Stimulated activated CD4-positive, alpha-beta T cell treated with anti-CD3 and anti-CD28 coated beads, TNF-alpha, amount 100 ng/mL, for 24 hours (primary cell): ENCODE measurements at places on chromosomes 1 and 21.

DNA sequence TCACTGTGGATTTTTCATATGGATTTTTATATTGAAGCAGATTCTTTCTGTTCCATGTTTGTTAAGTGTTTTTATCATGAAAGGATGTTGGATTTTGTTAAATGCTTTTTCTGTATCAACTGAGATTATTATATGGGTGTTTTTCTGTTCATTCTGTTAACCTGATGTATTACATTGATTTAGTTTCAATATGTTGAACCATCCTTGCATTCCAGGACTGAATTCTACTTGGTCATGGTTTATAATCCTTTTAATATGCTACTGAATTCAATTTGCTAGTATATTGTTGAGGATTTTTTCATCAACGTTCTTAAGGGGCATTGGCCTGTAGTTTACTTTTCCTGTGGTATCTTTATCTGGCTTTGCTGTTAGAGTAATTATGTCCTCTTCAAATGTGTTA, 55.8 kb downstream of the CCDC30 start:
- DNase-seq: no peak

DNA sequence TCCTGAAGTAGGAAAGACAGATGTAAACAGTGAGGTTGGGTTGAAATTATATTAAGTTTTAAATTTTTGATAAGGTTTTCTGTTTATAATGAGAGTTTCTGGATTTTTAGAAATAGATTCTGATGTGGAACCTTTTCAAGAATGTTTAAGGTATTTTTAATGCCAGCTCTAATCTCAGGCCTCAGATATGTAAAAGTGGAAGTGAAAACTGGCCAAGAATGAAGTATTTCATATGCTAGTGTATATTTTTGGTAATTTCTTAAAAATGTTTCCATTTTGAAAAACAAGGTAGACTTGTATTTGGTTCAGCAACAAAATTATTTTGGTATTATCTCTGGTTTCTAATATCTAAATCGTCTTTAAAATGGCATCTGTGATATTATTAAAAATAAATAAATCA, 14.4 kb downstream of the IFNAR1 start:
- no peak for DNase-seq

DNA sequence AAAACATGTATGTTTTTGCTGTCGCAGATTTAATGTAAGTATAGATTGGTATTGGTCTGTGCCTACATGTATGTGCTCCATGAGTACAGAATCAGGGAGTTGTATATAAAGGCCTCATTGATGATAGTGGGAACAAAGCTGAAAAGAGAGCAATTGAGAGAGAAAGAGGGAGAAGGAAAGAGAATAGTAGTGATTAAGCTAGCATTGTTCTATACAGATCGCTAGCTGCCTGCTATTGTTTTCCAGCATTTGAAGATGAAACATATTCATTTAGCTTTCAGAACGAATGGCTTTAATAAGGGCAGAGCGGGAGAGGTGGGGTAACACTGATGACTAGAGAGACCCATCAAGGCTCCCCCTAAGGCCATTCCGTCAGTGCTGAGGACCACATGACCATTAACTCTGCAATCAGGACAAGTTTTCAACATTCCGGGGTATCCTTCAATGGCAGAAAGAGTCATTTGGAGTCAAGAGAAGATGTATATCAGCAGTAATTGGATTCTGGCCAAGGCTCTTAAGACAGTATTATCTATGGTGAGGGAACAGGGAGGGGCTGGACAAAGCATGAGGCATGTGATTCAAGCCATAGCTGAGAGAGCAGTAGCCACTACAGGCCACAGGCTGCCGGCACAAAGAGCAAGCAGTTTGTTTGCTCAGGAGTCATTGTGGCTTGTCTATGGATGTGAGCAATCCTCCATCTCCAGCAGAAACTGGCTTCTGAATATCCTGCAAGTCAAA, 176.5 kb downstream of the PBX1 start:
- no peak for DNase-seq

DNA sequence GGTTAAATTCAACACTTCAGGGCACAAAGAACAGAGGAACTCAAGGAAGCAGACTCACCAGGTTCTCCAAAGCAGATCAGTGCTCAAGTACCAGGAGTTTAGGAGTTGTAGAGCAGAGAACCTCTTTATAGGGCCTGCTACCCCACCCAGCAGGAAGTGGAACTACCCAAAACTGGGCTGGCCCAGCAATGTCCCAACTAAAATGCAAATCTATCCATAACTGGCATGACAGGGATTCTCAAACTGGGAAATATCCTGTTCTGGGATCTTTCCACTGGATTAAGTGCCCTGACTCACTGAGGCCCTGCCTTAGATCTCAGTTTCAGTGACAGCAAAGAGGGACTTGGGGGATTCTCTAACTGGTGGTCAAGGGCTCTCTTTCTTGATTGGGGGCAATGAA, at the start of gene SPRR2E:
Gene SPRR2E (minus strand): TSS at position 101 of the 400 bp plus-strand sequence. CDS start 775 bp downstream, outside the sequence.
- no peak for DNase-seq

DNA sequence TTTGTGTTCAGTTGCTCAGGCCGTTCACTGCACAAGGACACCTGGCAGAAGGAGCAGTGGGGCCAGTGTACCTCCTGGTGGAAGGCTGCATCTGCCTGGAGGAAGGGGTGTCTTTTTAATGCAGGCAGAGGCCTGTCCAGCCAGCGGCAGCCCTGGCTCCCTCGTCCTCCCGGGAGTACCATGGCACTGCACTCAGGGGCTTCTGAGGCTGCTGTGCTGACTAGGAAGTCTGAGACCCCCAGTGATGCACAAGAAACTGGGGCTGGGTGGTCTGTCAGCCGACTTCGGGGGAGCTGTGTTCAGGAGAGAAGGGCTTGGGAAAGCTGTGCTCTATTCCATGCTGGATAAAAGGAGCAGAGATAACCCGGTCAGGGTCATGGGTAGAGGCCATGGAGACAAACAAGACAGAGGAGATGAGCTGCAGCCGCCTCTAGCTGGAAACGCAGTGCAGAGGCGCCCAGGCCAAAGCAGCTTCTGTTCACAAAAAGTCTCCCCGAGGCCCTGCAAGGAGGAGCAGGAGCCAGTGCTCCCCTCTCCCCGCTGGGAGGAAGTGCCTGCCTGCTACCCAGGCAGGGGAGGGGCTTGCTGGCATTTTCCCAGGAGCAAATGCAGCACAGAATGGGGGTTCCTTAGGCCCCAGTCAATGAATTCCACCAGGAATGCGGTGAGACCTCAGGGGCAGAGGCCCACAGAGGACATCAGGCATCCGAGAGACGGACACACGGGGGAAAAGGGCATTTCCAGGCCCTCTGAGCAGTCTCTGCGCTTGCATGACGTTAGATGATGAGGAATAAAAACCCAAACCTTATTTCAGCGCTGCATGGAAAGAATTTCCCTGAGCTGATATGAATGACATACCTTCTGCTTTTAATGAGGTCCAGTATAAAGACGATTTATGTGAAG, 17.2 kb upstream of the C2CD2 start:
- no peak for DNase-seq

DNA sequence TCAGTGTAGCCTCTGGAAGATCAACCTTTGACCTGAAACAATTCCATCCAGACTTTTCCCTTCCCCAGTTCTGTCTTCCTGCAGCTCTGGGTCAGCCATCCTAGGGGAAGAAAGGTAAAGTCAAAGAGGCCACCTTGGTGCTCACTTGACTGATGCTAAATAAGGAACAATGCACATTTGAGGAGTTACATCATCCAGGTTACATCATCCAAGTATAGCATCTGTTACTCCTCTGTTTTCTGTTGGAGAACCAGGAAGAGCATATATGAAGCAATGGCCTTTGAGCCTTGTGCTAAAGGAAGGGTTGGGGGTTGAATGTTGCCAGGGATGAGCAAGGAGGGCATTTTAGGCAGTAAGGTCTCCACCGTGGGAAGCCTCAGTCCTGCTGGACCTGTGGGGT, 3.1 kb upstream of the DSCAM start:
- DNase-seq: no peak
